ENCODE measurements at places on chromosomes 3 and 15.

DNA sequence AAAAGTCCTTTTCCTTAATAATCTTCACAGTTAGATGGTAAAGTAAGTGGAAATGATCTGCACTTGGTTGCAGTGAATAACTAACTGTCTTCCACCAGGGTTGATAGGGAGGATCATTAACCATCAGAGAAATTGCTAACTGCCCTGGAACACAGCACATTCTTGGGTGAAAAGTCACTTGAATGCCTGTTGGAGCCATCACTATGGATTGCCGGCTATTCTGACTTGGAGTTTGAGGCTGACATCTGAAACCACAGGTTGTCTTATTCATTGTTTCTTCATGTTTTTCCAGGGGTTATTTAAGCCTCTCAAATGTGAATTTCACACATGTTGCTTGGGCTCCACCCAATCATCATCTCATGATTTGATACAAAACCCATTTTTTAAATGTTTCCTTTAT is 901.4 kb downstream of the MCTP2 start:
- no peak for DNase-seq

DNA sequence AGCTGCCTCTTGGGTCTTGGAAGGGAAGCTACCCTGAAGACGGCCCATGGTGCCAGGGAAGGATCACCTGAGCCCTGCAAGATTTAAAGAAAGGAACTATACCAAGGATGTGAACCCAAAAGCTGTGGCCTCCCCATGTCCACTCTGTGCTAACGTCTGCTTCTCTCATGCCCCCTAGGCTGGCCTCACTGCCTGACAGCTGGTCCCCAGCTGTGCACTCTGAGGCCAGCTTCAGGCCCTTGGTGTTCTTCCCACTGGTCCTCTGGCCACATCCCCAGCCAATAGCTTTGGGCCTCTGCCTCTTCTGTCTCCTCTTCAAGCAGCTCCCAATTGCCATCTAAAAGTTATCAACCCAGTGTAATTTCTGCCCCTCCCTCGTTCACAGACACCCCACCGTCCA is 5.2 kb upstream of the LRRK1 start:
- no peak for DNase-seq

- DNase-seq: no peak
Observed at GRCh38 chr3:188876370-188876769, 295.4 kb upstream of the TPRG1 start.

DNA sequence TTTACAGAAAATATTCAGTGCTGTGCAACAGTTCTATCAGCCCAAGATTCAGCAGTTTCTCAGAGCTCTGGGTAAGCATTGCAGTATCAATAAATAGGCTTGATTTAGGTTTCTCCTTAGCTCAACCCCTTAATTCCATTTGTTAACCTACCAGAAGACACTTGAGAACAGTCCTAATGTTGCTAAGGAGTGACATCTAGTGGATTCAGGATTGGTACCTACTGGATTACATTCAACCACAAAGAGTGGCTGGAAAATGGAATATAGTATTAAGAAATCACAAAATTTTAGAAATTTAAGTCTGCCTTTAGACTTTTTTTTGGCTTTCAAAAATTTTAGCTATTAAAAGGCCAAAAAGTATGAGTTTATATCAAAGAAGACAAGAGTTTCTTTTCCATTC is 34.7 kb downstream of the POLG start:
- DNase-seq: peak; percentile 25

GRCh38 chr3:167203062-167203461 is 177.0 kb downstream of the ZBBX start:
- no peak for DNase-seq

DNA sequence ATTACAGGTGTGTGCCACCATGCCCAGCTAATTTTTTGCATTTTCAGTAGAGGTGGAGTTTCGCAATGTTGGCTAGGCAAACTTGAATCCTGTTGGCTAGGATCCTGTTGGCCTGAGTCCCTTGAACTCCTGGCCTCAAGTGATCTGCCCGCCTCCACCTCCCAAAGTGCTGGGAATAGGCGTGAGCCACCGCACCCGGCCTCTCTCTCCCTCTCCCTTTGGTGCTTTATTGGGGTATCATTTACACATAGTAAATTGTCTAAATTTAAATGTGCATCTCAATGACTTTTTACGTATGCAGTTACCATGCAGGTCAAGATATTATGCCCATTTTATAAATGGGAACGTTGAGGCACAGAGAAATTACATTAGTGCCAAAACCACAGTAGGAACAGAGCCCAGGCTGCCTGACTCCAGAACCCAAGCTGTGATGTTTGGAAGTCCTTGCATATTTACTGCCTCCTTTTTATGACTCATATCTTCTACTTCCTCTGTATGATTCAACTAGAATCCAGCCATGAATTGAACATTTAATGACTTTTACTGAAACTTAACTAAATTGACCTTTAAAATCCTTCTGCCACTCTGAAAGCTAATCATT is 34.0 kb upstream of the RPP14 start:
- DNase-seq: peak; percentile 79

DNA sequence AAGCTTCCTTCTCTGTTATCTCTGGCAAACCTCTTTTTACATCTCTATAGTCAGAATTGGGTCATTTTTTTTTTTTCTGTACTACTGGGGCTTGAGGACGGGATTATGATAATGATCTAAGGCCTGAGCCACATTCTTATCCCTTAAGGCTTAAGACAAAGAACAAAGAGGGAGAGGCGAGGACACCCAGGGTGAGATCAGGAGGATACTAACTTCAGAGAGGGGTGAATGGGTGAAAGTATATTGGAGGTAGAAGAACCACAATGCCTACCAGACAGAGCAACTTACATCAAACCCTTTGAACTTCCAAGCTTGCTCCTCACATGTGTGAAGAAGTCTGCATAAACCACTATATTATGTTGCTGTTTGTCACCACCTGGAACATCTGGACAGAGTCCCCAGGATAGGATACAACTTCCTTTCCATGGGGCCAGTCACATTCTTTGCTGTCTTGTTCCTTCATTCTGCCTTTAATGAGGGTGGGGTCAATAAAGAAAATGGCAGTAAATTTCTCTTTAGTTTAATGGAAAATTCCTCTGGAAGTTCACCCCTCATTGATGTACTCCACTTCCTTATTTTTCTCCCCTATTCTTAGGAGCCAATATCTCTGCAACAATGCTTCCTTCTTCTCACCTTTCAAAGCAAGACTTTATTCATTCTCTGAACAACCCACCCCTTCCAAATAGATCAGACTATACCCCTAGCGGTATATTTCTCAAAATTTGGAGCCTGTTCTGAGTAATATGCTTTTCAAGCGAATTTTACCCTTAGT is 9.1 kb upstream of the PDCD6IP start:
- DNase-seq: no peak

GRCh38 chr15:61659566-61660190 is 400.6 kb downstream of the VPS13C start:
- DNase-seq: no peak

- DNase-seq: no peak
Observed at GRCh38 chr15:64915518-64916227, 4.0 kb downstream of the ANKDD1A start.

- no peak for DNase-seq
Observed at GRCh38 chr3:130506031-130506430, 10.9 kb upstream of the COL6A6 start.

DNA sequence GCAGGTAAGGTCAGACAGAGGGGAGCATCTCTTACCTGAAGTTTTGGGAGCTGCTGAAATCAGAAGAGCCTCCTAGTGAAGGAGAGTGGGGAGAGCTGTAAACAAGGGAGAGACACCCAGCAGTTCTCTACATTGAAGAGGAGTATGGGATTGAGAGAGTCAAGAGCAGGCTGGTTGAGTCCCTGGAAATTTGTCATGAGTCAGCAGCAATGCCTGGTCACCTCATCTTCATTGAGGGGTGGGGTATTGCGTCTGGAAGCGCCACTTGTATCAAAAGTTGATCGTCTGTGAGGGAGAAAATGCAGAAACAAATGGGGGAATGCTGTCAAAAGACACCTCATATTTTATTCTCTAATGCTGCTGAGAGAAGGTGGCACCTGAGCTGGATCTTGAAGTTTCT is 256.6 kb upstream of the CFAP20DC start:
- no peak for DNase-seq

- DNase-seq: peak; percentile 47
Observed at GRCh38 chr15:94412979-94413746, 181.8 kb downstream of the MCTP2 start.

GRCh38 chr15:37872661-37873060 is 61.8 kb upstream of the TMCO5A start:
- no peak for DNase-seq

DNA sequence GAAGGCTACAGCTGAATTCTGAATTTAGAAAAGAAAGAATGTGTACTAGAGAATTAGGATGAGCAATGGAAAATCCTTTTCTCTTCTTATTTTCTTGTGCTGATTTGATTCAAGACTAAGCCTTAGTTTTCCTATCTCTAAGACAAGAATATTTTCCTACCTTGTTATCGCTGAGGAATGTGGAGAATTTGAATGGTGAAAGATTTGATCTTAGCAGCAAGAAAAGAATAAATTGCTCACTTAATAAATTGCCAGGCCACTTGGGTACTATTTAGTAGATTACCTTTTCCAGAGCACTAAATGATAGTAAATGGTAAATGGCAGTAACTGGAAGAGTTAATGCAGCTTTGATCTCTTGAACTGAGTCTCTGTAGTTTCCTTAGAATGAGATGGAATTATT is 145.7 kb upstream of the MEIS2 start:
- DNase-seq: no peak

GRCh38 chr15:91891788-91892345 is 38.4 kb downstream of the SLCO3A1 start:
- DNase-seq: no peak

DNA sequence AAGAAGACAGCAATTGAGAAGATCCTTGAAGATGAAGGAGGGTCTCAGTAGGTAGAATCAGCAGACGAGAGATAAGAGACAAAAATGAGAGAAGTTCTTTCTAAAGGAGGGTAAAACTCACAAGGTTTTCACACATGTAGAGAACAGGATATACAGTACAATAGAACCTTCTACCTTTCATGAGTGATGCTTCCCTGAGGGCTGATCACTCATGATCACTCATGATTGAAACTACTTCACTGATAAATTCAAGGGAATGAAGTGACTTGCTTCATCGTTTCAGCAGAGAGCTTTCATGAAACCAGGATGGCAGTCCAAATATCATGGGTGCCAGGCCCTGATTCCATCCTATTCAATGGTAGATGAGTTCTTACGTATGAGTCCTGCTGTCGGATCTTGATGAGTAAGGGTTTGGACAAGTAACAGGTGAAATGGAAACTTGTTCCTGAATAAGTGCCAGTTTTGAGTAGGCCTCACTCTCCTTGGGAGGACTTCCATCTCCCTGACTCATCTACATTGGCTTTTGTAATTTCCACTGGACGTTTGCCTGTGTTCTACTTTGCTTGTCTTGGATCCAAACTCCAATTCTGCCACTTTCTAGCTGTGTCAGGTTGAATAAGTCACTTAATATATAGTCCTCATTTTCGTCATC is 9.6 kb upstream of the CLDN16 start:
- DNase-seq: no peak

DNA sequence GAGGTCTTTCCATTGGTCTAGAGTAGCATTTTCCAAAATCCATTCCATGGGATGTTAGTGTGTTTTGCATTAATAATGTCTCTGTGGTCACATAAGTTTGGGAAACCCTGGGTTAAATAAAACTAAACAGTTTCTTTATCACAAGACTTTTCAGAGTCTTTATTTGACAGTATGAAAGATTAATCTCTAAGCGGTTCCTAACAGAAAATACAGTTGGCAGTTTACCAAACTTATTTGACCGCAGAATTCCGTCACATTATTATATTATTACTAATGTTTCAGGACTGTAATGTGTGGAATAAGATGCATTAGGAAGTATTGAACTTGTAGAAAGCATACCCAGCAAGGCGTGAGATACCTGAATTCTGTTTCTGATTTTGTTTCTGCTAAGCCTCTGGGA is 71.5 kb upstream of the ADAMTSL3 start:
- DNase-seq: no peak

- no peak for DNase-seq
Observed at GRCh38 chr3:131655070-131655690, 152.4 kb upstream of the MRPL3 start.

GRCh38 chr15:25652704-25653103 is 210.4 kb downstream of the ATP10A start:
- DNase-seq: no peak

DNA sequence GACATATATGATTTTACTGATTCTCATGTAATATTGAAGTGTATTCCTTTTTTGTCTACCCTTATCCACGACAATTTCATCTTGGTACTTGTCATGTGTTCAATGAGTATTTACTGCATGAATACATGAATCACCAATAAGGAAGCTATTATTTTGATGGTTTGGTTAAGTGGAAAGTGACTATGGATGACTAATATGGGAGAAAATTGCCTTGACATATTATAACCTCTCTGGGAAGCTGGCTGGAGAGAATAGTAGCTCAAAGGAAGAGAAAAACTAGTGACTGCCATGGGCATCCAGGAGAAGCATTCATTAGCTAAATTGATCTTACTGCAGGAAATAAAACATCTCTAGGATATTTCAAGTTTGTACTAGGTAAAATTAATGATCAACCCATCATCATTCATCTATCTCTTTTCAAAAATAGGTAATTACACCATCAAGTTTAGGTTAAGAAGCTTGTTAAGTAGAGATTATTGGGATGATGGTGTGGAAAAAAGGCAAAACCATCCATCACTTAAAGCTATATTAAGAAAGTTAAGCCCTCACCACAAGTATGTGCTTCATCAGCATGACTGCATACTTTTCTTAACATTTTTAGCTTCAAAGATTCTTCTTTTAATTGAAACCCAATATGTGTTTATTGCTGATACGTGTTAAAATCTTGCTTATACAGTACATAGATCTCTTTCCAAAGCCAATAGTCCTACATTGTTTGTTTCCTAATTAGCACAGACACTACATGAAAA is 455.2 kb upstream of the ARPP21 start:
- no peak for DNase-seq

DNA sequence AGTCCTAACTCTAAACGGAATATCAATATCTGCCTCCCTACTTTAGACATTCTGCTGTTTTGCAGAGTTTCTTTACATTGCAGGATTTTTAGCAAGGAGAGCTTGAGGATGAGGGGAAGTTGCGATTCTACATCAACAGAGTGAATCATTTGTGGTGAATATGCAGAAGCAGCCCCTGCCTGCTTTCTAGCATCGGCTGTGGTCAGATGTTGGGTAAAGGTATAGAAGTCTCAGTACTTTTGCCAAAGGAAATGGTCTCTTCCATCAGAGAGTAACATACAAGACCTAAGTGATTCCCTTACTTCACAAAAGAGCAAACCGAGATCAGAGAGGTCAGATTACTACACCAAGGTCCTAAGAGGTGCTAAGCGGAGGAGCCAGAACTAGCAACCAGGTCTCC is 15.2 kb downstream of the ST3GAL6 start:
- peak; percentile 55 for DNase-seq

GRCh38 chr3:161409069-161409468 is 37.8 kb upstream of the SPTSSB start:
- DNase-seq: peak; percentile 61
